Tibial artery (tissue), 4 donors: ENCODE measurements at places on chromosomes 11 and 22.

GRCh38 chr11:104343578-104343977 is 179.6 kb upstream of the PDGFD start:
- DNase-seq = no peak

- DNase-seq = peak; percentile 31
These were observed 6.0 kb downstream of the NEAT1 start for GRCh38 chr11:65428578-65429067.

DNA sequence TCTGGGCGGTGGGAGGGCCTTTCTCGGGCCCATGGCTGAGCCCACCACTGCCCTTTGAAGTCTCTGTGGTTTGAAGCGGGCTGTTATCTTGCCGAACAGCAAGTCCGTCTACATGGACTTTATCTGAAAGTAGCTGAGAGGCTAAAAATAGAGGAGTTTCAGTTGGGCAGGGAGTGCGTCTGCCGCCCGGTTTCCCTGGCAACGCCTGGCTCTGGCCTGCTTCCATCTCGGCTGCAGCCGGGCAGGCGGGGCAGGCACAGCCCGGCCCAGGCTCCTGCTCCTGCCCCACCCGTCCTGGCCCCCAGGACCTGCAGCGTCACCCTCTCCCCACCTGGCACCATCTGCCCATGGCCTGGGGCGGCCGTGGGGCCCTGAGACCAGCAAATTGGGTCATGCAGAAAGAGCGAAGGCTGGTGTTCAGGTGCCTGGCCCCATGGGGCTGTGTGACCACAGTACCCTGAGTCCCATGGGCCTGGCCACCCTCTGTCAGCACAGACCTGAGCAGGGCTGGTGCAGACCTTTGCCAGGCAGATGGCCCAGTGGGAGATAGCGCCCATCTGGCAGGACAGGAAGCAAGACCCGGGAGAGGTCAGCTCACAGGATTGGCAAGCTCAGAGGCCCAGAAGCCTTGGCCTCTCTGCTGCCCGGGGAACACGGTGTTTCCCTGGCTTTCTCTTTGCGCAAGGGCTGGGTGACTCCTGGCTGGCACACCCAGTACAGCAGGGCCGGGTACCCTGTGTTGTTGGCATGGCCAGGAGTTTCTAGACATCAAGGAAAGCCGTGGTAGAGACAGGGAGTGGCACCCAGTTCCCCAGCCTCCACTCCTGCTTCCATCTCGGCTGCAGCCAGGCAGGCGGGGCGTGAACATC is 79.1 kb upstream of the KCNQ1OT1 start:
- peak; percentile 75 for DNase-seq

- no peak for DNase-seq
These were observed 581.1 kb upstream of the ARHGAP42 start for GRCh38 chr11:100105982-100106358.

DNA sequence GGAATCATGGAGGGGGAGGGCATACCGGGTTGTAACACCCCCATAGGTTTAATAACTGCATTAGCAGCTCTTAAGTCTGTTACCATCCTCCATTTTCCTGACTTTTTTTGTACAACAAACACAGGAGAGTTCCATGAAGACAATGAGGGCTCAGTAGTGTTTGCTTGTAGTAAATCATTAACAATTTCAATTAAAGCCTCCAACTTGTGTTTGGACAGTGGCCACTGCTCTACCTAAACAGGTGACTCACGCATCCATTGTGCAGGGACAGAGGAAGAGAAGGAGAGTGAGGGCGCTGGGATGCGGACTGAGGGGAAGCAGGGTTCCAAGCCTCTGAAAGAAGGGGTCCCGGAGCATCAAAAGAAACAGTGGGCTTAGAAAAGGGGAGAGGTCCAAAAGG is 21.3 kb upstream of the MTNR1B start:
- no peak for DNase-seq
